HFF-Myc (cell line): ENCODE measurements at places on chromosomes 12 and 14.

- DNase-seq: no peak
Measured at GRCh38 chr14:69360438-69361108, 37.5 kb downstream of the ERH start.

DNA sequence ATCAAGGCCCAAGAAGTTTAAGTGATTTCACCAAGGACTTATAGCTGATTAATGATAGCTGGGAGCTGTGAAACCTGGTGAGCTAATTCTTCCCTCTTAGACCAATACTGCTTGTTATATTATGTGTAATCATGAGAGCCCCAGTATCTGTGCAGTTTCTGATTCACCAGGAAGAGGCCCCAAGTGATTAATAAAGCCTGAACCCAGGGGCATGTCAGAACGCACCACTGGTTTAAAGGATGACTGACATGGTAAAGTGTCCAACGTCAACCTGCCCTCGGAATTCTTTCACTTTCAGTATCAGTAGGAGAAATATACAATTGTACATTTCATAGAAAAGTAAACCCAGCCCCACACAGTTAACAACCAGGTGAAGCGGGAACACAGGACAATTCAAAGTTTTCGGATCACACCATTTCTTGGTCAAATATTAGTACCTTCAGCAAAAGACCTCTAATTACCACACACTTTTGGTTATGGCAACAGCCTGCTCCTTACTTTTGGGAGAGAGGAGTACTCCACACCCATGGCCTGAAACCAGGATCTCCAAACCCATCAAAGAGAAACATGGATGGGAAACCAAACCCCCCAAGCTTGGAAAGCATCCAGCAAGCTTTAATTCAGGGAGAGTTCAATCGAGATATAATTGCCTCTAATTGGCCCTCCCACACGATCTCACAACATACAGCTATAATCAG is 28.5 kb downstream of the TMCC3 start:
- DNase-seq: no peak

- no peak for DNase-seq
Measured at GRCh38 chr12:117073611-117074010, 25.6 kb downstream of the TESC start.

GRCh38 chr14:101257551-101257950 is 303.7 kb upstream of the DIO3 start:
- no peak for DNase-seq

- no peak for DNase-seq
Measured at GRCh38 chr12:124884587-124885438, 21.1 kb upstream of the SCARB1 start.

- no peak for DNase-seq
Measured at GRCh38 chr14:101873991-101874390, 90.4 kb upstream of the DYNC1H1 start.

DNA sequence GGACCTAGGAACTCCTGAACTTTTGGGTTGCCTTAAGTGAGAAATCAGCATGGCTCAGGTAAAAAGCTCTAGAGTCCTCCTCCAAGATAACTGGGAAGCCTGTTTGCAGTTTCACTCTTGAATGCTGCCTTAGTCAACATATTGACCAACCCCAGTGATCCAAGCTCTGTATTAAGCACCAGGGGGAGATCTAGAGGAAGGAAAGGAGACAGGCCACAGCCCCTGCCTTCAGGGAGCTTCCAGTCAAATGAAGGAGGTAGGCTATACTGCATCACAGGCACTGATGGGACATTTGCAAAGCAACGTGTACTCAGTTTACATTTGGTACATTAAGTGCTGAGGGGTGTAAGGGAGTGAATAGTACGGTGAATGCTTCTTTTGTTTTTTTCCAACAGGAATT is 1.2 kb upstream of the CSAD start:
- no peak for DNase-seq

- no peak for DNase-seq
Measured at GRCh38 chr12:28631831-28632230, 441.6 kb downstream of the CCDC91 start.

DNA sequence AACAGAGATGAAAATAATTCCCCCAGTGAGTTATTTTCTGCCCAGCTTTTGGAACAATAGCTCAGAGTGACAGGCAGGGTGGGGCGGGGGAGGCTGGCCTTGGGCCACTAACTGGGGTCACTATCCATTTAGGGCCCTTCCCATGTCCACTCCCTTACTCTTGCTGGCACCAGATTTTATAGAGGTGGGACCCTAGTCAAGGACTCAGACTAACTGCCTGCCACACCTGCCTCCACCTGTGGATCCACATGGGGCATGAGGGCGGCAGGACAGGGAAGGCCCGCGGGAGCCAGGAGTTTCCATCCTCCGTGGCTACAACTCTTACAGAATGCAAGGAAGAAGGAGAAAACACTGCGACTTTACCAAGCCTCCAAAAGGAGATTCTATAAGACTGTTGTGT is 10.1 kb downstream of the VDR start:
- DNase-seq: no peak

GRCh38 chr14:69318901-69319475 is 59.0 kb downstream of the GALNT16 start:
- DNase-seq: no peak

DNA sequence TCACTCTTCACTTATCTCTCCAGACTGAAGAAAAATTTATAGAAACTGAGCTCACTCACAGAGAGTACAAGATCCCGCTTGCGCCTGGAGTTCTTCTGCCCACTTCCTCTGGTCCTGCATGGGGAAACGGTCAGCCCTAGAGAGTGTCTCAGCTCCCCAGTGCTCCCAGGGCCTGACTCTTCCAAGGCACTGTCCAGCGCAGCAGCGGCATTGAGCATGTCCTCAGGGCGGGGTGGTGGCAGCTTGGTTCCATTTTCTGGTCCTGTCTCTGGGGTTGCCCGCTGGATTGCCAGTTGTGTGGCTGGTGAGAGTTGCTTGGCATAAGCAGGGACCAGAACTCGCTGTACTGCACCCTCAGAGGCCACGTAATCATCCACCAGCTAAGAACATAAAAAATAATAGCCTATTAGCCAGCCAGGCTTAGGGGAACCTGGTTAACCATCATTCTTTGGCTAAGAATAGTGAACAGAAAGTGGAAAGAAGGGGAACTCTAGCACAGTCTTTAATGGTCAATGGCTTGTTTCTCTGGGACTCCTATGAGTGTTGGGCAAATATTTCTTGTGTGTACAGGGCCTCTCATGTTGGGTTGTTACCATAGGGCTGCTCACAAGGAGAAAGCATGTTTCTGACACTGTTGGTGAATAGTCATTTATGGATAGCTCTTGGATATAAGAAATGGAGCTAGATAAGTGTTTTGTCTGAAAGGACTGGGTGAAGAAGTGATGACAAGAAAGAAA is 13.7 kb upstream of the AJUBA start:
- DNase-seq: no peak

DNA sequence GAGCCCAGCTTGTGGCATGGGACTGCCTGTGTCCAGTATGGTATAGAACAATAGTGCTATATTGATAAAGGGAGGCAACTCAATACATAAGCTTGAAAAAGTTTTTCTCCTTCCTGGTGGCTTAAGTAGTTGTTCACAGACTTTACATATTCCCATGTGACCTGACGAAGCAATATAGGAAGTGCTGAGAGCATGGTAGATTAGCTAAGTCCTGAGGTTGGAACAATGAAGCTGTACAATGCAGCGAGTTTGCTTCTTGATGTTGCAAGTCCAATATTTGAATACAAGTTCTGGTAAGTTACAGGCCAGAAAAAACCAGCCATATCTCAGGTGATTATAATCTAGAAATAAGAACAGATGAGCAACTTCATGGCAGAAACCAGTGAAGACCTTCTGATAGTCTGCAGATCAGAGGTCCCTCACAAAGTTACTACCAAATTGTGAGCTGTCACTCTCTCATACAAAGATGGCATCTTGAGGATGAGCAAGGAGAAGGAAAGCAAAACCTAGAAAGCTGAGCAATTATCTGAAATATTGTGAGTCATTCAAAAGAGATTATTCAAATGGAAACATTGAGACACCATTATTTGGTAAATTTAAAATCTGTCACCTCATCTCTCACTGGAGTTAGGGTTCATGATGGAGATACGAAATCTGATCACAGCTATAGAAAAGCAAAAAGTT is 72.9 kb upstream of the BTG1 start:
- DNase-seq: no peak

- no peak for DNase-seq
Measured at GRCh38 chr12:90953956-90954421, 987 bp downstream of the CCER1 start.

DNA sequence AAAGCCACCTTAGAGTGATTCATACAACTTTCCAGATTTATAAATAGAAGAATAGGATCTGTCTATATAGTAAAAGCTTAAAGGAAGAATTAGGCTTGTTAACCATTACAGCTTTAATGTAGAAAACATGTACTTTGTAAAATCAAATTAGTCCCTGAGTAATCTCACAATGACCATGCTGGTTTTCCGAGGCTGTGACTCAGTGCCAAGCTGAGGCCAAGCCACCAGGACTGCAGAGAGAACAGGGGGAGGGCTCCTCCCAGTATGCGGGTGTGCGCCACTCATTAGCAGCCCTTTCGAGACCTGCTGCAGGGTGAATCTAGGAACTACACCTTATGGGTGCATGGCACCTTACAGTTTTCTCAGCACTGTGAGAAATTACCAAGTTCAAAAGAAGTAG is 167.0 kb downstream of the EFCAB11 start:
- no peak for DNase-seq

- DNase-seq: no peak
Measured at GRCh38 chr12:63042646-63043045, 107.7 kb upstream of the PPM1H start.

DNA sequence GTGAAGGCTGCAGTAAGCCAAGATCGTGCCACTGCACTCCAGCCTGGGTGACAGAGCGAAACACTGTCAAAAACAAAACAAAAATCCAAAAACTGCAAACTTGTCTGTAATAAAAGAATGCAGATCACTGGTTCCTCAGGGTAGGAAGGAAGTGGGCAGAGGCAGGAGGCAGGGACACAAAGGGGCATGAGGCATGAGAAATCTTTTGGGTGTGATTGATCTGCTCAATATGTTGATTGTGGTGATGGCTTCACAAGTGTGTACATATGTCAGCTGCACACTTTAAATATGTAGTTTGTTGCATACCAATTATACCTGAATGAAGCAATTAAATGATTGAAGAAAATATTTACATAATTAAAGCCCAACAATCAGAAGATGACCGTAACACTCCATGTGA is 117.6 kb downstream of the CMAS start:
- DNase-seq: no peak

- no peak for DNase-seq
Measured at GRCh38 chr12:10667581-10667980, 6.3 kb downstream of the STYK1 start.

GRCh38 chr12:55692631-55693322 is 14.9 kb downstream of the ITGA7 start:
- DNase-seq: no peak

- DNase-seq: no peak
Measured at GRCh38 chr12:113735131-113735530, 231.0 kb downstream of the RBM19 start.

DNA sequence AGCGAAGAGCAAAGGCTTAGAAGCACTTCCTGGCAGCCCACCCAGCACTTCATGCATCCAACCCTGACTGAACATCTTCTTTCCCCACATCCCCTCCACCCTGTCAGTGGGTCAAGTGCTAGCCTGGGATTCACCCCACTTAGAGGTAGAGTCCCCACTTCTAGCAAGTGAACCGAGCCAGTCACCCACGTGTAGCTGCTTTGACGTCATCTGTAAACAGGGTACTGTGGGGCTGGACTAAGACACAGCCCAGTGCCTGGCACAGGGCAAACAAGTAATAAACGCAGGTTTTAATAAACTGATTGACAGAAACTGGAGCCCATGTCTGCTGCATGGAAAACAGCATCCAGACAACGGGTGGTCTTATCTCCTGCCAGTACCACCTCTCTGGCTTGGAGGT is 61.7 kb downstream of the ITPK1 start:
- no peak for DNase-seq

- no peak for DNase-seq
Measured at GRCh38 chr14:30553311-30553989, 5.5 kb upstream of the G2E3 start.

GRCh38 chr14:102057480-102058114 is 29.2 kb downstream of the HSP90AA1 start:
- no peak for DNase-seq

GRCh38 chr14:95526483-95527386 is 8.1 kb upstream of the GLRX5 start:
- DNase-seq: no peak

DNA sequence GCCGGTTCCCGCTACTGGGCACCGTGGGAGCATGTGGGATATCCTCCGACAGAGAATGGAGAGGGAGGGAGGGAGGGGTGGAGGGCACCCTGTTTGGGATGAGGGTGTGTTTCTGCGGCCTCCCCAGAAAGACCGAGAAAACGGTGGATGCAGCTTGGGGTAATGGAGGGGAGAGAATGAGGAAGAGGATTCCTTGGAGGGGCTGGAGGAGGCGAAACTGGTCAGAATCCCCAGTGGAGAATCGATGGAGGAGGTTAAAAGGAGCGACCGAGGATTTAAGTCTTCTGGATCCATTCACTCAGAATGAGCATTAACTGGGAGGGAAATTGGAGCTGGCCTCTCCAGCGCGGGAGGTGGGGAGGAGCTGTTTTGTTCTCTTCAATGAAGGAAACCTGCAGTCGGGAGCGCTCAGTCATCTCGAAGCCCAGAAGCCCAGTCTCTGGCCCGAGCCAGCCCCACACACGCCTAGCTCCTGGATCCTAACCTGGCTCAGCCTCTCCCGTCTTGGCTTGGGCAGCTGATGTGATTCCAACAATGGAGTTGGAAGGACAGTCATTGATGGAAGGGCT is 581 bp downstream of the ARG2 start:
- no peak for DNase-seq

DNA sequence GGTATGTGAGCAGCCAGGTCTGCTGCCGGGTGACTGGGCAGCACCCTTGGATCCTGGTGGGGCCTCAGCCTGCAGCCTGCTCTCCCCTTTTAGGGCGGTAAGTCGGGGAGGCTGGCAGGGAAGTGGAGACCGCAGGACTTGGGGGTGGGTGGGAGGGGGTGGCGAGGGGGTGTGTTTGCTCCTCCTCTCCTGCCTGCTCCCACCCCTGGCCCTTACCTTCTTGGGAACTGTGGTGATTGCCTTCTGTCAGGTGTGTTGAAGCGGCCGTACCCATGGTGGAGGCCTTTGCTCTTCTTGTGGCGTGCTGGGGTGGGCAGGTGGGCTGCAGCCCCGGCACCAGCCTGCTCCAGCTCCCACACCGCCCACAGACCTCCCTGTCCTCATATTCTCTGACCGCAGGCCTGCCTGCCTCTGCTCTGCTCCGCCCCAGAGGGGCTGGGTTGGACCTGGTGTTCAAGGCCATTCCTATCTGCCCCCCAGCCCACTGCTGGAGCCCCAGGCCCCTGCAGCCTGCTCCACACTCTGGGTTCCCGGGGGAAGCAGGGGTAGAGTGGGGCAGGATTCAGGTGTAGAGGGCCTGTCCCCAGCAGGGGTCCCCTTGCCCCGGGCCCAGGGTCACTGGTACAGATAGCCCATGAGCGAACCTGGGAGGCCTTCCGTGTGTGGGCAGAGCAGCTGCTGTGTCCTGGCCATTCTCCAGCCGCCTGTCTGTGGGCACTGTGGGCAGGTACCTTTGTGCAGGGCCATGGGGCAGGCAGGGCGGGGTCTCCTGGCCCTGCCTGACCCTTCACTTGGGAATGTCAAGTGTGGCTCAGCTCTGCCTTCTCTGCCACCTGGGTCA is 5.2 kb downstream of the TEDC1 start:
- no peak for DNase-seq
